ENCODE measurements at places on chromosomes 1 and 21.

GRCh38 chr1:219324629-219325367 lies 151.1 kb downstream of the LYPLAL1 start:
- DNase-seq = no peak

- no peak for DNase-seq
These were observed 5.8 kb downstream of the TMEM240 start for GRCh38 chr1:1534401-1535154.

GRCh38 chr21:38323721-38324531 lies 67.1 kb downstream of the KCNJ15 start:
- peak; percentile 39 for DNase-seq

DNA sequence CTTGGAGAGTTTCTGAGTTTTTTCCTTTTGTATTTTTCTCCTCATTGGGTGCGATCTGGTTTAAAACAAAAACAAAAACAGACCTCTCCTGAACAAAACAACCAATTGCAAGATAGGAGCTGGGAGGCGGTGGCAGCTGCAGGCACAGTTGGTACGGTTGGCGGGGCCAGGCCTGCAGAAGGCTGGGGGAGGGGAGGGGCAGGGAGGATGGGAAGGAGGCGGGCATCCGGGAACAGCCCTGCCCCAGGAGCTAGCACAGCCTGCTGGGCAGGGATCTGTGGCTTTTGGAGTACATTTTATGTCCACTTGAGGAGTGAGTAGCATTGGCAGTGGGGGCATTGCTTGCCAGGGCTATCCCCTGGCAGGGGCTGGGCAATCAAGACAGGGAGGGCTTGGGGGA lies 5.2 kb downstream of the CAPN9 start:
- DNase-seq = peak; percentile 88

DNA sequence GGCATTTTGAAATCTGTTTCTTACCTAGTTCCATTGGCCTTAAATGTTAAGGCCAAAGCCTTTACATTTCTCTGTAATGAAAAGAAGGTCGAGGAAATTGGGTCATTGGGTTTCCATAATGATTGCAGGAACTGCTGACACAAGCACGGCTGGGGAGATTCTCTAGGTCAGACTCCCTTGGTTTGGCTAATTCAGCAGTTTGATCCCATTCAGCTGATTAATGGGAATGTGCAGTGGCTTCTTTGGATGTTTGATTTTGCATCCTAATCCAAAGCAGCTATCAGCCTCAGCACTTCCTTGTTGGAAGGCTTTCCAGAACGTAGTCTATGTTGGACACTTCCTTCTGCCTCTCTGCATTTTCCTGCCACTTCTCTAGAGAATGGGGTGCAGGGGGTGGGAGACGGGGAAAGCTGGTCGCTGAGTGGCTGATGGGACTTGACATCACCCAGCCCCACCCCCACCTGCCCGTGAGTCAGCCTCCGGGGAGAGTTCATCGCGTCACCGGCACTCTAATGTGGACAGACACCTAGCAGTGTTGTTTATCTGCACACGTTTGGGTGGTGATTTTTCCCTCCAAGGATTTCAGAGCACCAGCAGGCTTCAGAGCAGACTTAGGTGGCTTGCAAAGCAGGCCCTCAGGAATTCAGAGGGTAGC lies 5.4 kb downstream of the PSEN2 start:
- no peak for DNase-seq

- no peak for DNase-seq
These were observed at the start of gene DOP1B for GRCh38 chr21:36156815-36157670. Gene DOP1B, plus strand, starts transcription at chr21:36156824. Its CDS starts 7,910 bp downstream, at chr21:36164734.

- DNase-seq = no peak
These were observed 173.9 kb downstream of the HHIPL2 start for GRCh38 chr1:222373831-222374602.

- DNase-seq = no peak
These were observed 78.7 kb upstream of the COG2 start for GRCh38 chr1:230563591-230563990.

GRCh38 chr1:218380125-218380977 lies 35.2 kb downstream of the TGFB2 start:
- DNase-seq = peak; percentile 46

DNA sequence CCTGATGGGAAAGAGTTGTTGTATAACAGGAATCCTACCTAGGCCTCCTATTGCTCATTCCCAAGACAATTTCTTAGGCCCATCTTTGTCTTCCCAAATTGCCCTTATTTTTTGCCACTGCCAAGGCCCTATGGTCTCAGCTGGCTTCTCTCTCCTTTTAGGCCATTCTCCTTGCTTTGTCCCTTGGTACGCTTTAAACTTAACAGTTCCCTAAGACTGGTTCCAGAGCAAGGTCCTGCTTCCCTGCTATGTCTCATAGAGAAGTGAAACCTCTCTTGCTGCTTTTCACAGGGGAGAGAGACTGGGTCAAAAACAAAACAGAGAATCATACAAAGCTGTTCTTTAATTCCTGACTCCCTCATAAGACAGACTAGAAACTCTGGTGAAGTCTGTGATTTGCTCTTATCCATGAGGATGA lies 77.1 kb downstream of the XCL2 start:
- DNase-seq = no peak

DNA sequence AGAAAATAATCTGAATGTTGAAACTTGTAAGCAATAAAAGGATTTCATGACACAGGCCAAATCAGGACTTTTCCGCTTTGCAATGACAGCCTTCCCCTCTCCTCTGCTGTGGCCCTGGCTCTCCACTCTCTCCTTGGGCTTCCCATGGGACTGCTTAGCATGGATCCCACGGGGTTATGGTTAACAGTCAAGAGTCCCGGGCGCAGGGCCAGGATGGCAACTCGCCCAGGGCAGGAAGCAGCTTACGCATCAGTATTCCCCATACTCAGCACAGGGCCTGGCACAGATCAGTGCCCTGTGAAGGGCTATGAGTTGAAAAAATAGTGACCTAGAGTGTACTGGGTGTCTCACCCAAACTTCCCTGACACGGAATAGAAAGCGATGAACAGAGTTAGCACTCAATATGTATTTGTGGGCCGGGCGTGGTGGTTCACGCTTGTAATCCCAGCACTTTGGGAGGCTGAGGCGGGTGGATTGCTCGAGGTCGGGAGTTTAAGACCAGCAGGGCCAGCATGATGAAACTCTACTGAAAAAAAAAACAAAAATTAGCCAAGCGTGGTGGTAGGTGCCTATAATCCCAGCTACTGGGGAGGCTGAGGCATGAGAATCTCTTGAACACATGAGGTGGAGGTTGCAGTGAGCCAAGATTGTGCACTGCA lies 29.1 kb upstream of the GRHL3 start:
- peak; percentile 84 for DNase-seq

DNA sequence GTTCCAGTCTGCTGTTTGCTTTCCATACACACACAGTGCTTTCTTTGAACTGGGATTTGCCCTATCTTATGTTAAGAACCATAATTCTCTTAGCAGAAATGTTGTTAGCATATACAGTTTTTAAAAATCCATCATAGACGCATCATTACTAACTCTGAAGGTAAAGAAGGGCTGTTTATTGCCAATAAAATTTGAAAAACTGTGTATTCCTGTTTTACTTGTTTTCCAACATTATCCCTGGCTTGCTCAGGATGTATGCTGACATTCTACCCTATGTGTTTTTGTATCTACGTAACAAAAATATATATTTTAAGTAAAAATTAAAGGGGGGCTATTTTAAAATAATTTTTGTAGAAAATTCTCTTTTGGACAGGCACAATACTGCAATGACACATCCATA lies 857.2 kb downstream of the BRINP3 start:
- DNase-seq = no peak

GRCh38 chr1:248714248-248714647 lies 11.7 kb upstream of the OR14I1 start:
- DNase-seq = no peak

DNA sequence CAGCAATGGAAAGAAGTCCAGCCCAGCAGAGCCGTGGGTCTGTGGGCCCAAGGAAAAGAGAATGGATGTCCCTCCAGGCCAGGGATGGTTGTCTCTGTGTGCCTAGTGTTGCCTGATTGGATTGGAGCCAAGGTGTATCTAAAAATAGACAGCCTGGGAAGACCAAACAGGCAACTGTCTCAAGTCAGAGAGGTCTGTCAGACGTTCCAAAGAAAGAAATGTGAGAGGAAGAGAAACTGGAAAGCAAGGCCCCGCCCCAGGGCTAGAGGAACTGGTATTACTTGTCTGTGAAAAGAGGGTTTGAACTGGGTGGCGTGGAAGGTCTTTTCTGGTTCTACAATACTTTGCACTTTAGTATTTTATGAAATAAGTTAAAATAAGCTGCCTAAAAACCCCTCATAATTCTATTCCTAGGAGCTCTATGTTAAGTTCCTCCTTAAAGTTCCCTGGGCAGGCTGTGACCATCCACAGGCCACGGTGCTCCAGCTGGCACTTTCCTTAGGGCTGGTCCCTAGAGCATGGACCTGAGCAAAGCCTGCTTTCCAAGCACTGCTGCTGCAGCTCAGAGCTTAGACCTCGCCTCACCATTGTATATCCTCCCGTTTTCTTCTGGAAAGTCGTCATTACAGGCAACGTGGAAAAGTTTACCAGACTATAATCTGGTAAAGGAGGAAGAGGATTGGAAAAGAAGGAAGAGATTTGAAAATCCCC lies 151.6 kb downstream of the DISC1 start:
- DNase-seq = peak; percentile 67

DNA sequence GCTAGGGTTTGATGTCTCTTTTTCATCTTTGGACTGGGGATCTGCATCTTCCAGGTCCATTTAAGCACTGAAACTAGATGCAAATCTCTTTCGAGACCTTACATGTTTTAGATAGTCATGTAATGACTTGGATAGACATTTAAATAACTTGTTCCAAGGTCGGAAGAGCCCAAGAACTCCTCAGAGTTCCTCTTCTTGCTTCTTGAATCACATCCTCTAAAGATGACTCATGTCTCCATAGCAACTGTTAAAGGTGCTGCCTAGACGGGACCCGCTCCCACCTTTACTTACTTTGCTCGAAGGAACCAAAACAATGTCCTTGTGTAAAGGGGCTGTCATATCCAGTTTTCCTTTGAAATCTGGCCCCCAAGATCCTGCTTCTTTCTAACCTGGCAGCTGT lies 130.0 kb downstream of the EDEM3 start:
- no peak for DNase-seq

GRCh38 chr1:114453361-114453784 lies 57.6 kb downstream of the TRIM33 start:
- DNase-seq = no peak

DNA sequence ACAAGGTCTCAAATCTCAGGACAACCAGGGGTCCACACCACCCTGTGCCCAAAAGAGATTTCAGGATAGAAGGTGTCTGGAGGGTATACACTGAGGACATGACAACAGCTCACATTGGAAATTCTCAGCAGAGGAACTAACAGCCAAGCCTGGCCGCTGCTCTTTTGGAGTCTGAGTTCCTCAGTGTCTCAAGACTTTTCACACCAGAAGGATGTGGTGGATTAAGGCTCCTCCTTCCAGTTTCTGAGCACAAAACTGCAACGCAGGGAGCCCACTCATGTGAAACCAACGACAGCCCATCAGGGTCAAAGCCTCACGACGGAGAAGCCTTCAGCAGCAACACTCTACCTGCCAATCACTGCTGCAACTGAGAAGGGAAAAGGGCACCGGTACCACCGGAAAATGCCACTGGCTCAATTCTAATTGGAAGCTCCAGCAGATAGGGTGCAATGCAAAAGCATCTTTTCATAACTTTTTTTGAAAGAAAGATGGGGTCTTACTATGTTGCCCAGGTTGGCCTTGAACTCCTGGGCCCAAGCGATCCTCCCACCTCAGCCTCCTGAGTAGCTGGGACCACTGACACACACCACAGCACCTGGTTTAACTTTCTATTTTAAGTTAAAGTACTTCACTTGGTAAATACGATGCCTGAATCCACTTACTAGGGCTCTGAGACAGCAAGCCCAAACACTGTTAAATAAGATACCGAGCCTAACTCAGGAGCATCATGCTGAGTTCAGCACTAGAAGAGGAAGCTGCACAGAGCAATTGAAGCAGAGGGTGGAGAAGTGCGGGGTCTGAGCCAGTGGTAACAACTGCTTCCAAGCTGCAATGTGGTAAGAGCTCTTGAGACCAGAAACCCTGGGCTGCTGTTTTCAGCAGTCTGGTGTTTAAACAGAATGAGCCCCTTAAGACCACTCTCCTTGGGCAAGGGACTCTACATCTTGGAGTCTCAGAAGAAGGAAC lies 7.8 kb downstream of the CAPZB start:
- no peak for DNase-seq

DNA sequence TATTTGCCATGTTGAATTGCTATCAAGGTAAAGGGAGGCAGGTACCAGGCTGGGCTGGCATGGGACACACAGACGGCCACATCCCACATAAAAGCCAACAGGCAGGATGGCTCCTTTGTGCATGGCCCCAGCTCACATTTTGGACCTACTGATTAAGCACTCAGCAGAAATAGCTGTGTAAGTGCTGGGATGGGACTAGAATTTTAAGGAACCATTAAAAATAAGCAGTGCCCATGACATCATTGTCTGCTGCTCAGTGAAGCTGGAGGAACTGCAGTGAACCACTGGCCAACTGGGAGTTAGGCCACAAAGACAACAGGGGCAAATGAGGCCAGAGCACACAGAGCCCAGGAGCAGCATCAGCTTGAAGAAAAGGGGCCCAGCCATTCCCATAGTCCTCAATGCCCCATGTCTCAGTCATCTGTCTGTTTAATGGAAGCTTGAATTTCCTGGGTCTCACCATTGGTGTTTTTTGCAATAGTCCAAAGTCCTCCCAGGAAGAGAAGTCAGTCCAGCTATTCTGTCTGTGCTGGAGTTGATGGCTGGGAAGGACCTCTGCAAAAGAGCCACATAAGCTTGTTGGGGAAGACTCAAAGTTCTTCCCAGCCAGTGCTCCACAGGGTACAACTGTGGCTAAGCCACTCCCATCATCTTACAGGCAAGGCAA lies 45.3 kb upstream of the TNR start:
- no peak for DNase-seq

DNA sequence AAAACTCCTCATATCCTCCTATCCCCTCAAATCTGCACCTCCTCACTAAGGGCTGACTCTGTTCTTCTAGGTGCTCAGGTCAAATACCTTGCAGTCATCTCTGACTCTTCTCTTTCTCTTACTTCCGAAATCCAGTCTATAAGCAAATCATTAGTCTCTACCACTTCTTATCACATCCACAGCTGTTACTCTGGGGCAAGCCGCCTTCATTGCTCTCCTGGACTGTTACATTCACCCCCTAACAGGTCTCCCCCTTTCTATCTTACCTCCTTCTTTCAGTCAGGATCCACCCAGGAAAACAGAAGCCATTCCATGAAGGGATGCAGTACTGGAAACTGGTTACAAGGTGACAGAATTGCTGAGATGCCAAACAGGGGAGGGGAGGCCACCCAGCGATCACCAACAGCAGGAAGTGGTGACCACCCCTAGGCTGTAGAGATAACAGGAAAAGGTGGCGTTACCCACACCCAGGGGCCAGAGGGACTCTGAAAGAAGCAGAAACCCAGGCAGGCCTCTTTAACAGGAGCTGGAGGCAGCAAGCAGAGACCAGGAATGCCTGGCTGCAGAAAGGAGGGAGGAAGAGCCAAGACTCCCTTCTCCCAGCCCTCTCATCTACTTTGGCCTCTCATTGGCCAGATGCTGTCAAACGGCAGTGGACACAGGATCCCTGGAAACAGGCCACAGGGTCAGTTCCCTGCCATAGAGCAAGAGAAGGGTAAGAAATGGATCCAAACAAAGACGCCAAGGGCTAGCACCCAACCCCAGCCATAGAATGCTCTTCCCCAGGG lies 55.5 kb upstream of the FOXO6 start:
- no peak for DNase-seq

All from prostate gland (tissue), 2 donors.